Right hindlimb (tissue), 1 donor: ENCODE measurements at places on chromosomes 7 and 10.

GRCh38 chr10:28853195-28853594 is 175.9 kb downstream of the BAMBI start:
- DNase-seq: no peak

DNA sequence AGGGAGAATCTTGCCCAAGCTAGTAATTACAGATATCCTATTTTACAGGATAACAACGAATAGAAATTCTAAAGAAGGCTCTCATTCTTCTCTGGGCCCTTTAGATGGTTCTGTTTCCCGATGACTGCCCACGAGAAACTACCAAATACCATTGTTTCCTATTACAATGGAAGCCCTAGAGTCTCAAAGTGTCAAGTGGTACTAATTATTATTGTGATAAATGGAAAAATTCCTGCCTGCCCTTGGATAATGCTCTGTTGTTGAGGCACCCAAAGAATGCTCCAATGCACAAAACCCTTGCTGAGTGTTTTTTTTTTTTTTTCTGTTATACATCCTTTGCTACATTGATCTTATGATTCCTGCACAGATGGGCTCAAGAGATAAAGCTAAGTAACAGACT is 504.5 kb downstream of the XPNPEP1 start:
- no peak for DNase-seq

DNA sequence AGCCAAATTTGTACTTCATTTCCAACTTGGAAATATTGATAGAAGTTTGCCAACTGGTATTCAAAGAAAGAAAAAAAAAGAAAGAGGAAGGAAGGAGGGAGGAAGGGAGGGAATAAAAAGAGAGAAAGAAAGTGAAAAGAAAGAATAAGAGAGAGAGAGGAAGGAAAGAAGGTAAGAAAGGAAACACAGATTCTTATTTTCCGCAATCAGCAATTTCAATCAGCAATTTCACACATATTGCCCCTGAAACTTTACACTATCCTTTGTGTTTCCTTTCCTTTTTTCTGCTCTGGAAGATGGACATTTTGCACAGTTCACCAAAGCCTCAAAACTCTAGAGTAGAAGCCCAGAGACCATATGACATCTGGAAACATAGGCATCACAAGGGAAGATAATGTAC is 888.1 kb downstream of the REEP3 start:
- no peak for DNase-seq

DNA sequence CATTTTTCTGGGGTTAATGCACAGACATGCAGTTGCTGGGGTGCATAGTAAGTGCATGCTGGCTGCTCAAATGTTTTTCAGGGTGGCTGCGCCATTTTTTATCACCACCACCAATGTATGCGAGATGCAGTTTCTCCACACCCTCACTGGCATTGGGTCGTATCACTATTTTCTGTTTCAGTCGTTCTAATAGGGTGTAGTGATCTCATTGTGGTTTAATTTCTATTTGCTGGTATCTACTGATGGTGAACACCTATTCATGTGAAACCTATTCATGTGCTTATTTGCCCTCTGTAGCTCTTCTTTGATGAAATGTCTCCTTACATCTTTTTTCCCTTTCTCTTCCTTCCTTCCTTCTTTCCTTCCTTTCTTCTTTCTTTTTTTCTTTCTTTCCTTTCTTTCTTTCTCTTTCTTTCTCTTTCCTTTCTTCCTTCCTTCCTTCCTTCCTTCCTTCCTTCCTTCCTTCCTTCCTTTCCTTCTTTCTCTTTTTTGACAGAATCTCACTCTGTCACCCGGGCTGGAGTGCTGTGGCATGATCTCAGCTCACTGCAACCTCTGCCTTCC is 84.3 kb downstream of the ELFN1 start:
- DNase-seq: no peak

DNA sequence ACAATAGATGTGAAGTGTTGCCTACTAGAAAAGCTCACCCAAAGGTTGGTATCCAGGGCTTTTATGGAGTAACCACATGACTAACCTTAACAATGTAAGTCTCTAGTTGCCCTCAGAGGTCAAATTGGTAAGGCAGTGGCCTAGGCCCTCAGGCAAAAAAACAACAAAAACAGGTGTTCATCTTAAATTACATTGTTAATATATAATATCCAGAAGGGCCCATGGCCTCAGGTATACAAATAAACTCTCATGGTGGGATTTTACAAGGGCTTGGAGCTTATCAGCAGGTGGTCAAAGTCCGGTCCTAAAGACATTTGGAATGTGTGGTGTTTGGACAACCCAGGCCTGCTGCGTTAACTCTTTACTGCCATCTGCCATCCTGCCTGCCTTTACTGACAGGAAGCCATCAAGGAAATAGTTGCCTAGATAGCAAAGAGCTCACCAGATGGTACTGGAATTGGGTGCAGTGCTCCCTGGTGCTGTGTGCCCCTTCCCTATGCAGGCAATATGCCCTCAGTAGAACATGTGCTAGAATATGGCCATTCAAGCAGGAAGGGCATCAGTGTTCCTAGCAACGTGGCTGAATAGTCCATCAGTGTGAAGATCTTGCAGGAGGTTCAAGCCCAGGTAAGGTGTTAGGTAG is 36.2 kb downstream of the TOMM7 start:
- DNase-seq: no peak

DNA sequence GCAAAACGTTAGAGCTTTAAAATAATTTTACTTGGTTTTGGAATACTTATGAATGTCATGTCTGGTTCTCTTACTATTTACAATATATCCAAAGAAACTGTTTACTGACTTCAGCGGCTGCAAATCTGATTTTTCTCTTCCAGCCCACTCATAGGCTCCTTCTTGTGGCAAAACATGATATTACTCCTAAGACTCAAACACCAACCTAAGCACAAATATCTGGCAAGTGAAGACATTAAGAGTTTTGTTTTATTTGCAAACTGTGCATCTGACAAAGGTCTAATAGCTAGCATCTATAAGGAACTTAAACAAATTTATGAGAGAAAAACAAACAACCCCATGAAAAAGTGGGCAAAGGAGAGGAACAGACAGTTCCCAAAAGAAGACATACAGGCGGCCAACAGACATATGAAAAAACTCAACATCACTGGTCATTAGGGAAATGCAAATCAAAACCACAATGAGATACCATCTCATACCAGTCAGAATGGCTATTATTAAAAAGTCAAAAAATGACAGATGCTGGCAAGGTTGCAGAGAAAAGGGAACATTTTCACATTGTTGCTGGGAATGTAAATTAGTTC is 20.3 kb upstream of the GJC3 start:
- no peak for DNase-seq

GRCh38 chr7:154338701-154339506 is 286.7 kb downstream of the DPP6 start:
- DNase-seq: no peak
